ENCODE measurements at places on chromosomes 2 and 18.

- no peak for DNase-seq
Measured at GRCh38 chr2:20571644-20572215, 79.2 kb downstream of the HS1BP3 start.

GRCh38 chr18:48687346-48688042 lies 148.7 kb downstream of the CTIF start:
- DNase-seq: no peak

GRCh38 chr2:37211212-37211611 lies 14.9 kb downstream of the CEBPZOS start:
- DNase-seq: no peak

DNA sequence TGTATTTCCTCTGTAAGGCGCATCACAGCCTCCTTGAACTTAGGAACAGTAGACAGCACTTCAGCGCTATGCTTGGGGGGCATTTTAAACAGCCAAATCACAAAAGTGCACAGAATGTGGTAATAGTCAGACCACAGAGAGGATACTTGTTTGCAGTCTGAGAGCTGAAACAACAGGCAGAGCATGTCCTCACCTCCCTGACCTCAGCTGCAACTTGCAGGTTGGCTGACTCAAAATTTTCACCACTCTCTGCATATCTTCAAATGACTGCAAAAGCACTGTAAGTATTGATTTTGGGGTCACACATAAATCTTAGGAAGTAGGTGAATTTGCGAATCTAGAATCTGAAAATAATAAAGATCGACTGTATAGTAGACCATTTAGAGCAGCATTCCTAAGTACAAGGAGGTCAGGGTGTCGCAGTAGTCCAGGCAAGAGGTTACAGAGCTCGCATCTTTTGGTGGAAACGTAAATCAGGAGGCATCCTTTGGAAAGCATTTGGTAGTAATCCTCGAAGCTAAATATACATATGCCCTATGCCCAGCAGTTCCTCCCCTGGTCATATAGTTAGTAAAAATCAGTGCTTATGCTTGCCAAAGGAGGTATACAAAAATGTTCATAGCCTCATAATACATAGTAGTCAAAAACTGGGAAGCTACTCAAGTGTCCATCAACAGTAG lies 108.2 kb upstream of the MYCN start:
- no peak for DNase-seq

- no peak for DNase-seq
Measured at GRCh38 chr2:229660951-229661350, 53.4 kb downstream of the DNER start.

DNA sequence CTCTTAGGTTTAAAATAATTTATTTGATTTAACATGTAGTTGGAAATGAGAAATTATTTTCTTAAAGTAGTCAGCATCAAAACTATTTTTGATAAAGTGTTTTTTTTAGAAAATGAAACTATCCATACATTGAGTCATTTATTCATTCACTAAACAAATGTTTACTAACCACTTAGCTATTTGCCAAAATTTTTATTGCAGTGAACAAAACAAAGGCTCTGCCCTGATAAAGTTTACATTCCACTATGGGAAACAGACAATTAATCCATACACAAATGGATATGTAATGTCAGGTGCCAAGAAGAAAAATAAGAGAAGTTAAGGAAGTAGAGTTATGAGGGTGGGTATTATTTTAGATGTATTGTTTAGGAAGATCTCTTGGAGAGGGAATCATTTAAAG lies 19.1 kb upstream of the CCDC178 start:
- DNase-seq: no peak

DNA sequence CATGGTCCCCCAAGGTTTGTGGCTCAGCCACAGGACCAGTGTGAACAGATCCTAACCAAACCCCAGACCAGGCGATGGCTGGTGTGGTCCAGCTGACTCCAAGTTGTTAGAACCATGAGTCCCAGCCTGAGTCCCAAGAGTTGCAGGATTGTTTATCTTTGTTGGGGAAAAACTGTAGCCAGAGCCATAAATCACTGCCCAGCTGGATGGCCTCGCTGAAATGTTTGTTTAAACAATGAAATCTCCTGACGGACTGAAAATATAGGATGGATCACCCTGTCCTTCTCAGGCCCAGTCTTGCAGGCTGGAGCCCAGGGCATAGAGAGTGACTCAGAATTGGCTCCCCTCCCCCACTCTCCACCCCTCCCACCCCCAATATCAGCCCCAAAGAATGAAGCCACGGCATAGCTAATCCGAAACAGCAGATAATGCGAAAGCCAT lies 36.4 kb downstream of the PKDCC start:
- DNase-seq: peak; percentile 60

GRCh38 chr2:190717764-190718651 lies 69.1 kb downstream of the NAB1 start:
- no peak for DNase-seq

GRCh38 chr18:76937597-76937996 lies 115.2 kb downstream of the ZNF236 start:
- no peak for DNase-seq

GRCh38 chr2:108560895-108561530 lies 26.7 kb downstream of the LIMS1 start:
- no peak for DNase-seq

GRCh38 chr2:136247204-136247950 lies 129.4 kb upstream of the CXCR4 start:
- DNase-seq: no peak
